ENCODE measurements at places on chromosomes 6 and 20.
A peak's percentile ranks its signal among the peaks of the same experiment; 100 is the strongest.

- DNase-seq = no peak
Measured at GRCh38 chr6:8941577-8941976, 506.2 kb upstream of the SLC35B3 start.

DNA sequence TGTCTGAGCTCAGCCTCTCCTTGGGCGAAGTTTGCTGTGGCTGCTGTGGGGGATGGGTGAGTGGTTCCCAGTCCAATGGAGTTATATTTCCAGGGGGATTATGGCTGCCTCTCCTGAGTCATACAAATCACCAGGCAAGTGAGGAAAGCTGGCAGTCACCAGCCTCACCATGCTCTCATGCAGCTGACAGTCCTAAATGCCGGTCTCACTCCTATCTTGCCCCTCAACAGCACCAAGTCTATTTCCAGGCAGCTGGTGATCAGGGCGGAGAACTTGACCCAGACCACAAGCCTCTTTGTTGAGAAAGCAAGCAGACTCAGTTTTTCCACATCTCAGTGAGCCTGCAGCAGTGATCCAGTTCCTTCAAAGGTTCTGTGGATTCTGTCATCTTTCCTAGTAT lies 98.9 kb downstream of the TBC1D32 start:
- no peak for DNase-seq

DNA sequence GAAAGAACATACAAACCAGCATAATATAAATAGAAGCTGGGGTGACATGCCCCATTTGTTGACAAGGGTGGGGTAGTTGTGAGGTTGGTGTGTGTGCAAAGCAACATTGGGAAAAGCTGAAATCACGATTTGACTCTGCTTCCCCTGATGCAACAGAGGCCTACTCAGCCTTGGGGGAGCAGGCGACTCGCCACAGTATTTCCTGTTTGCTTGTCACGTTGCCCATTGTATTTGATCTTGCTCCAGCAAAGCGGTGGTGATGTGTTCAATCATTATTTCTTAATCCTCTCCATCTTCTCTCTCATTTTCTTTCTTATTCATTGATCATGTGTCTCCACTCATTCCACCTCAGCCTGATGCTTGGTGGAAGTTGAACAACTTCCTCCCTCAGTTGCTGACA lies 165.8 kb upstream of the CITED2 start:
- no peak for DNase-seq

DNA sequence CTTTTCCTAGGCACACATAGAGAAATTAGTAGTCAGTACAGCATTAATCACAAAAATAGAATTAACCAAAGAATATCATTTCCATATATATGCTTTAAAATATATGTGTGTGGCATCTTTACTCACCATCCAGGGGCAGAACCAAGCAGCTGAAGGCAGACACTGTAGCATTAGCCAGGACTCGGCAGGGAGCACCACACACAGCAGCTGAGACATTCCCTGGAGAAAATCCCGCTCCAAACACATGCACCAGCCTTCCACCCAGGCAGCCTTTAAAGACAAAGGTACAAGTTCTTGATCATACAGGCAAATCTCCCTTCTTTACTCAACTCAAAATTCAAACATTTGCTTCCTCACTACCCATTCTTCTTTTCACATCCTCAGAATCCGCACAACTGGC lies 64.7 kb downstream of the PKHD1 start:
- no peak for DNase-seq

- DNase-seq = no peak
Measured at GRCh38 chr20:36153736-36154699, 522 bp upstream of the EPB41L1 start.

DNA sequence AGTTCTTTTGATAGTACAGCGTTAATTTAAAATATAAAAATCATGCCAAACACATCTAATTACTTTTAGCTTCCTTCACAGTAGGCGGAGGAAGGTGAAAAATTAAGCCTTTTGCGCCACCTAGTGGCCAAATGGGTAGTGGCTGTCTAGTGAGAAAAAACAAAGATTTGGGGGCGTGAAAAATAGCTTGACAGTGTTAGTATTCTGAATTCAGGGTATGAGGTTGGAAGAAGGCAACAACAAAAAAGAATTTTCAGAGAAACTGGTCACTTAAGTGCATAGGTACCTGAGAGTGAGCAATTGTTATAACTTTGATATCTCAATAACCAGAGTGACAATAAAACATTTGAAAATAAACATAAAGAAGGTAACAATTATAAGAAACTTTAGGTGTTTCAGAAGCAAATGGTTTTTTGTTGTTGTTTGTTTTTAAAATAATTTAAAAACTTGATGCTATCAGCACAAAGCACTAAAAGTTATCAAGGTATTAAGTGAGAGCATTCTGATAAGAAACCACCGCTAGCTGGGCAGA lies 14.3 kb downstream of the PSMB9 start:
- DNase-seq = no peak

GRCh38 chr6:14288910-14289309 lies 171.3 kb downstream of the CD83 start:
- no peak for DNase-seq

GRCh38 chr6:104625536-104625935 lies 234.2 kb downstream of the HACE1 start:
- DNase-seq = no peak

- no peak for DNase-seq
Measured at GRCh38 chr6:130322673-130323268, 43.0 kb upstream of the TMEM200A start.

- no peak for DNase-seq
Measured at GRCh38 chr20:62186887-62187866, 4.3 kb downstream of the MTG2 start.

DNA sequence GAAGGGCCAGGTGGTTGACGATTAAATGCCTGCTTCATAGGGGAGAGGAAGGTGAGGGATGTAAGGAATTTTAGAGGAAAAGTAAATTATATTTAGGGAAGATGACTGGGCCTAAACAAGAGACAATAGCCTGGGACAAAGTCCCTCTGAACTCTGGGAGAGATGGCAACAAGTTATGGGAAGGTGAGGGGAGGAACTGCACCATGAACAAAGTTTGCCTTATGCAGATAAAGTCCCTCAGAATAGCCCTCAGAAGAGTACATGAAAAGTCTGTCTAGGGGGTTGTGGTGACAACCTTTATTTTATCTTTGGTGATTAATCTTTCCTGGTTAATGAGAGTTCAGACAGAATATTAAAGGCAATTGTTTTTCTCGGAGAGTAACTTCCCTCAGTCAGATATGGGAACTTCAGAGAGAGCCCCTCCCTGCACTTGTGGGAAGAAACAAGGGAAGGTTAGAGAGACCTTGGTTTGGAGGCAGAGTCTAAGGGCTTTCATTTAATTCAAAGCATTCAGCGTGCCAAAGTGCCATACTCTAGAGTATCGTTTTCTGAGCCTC lies 27.1 kb upstream of the FAM217A start:
- no peak for DNase-seq

DNA sequence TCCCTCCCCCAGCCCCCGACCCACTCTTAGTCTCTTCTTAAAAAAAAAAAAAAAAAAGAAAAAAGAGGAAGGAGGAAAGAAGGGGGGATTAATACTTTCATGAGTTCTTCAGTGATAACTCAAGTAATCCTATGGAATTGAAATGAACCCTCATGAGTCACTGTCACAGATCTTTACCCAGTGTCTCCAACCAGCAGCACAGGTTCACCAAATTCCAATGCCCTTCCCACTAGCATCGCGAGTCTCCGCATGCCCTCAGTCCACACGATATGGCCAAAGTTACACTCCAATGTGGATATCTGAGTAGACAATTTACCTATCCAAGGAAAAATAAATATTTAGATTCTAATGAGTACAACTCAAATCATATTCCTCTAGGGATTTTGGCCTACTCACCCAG lies 74.5 kb downstream of the MDN1 start:
- DNase-seq = no peak

GRCh38 chr6:45419571-45420082 lies 41.9 kb upstream of the SUPT3H start:
- DNase-seq = peak; percentile 16

DNA sequence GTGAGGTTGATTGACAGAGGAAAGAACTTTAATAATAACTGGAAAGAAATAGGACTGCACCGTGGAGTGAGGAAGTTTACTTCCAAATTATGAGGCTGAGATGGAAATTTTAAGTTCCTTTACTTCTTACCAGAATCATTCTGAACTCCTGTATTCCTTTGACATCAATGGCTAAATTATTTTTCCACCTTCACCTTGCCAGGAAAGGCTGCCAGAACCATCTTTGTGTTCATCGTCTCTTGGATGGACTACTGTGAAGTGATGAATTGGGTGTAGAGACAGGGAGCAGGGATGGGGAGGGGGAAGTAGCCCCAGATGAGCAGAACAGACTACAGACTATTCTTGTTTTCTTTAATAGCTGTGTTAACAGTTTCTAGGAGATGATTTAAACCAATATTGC lies 102.1 kb upstream of the CEP162 start:
- DNase-seq = no peak

DNA sequence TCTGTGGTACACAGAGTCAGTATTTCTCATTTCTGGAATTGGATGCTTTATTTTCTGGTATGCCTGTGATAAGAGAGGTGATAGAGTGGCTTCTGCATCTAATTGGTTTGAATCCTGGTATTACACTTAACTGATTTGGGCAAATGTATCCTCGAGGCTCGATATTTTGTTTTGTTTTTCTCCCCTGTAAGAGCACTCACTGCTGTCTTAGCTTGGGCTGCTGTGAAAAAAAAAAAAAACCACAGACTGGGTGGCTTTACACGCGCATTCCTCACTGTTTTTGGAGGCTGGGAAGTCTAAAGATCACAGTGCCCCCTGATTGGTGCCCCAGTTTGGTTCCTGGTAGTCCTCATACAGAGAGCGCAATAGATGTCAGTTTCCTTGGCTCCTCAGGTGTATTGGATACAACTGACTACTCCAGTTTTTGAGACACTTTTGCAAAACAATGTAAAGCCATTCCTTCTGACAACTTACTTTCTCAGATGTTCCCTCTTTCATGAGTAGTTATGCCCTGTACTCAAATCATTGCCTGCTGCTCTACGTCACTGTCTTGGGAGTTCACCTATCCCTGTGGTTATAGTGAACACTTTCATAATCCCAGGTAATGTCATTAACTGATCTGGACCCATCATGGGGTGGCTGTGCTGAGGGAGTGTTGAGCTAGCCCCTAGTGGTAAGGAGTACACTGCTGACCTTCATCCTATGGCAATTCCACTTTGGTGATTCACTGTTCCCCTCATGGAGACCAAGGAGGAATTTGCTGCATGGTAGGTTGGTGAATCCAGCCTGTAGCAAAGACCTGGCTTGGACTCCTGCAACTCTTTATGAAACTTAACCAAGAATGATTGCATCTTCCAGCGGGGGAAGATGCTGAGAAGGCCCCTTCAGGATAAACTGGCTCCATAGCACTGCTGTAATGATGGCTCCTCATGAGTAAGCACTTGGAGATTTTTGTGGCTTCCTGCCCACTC lies 3.5 kb upstream of the ACAT2 start:
- DNase-seq = no peak

- DNase-seq = no peak
Measured at GRCh38 chr6:131040866-131041265, 22.2 kb downstream of the EPB41L2 start.

DNA sequence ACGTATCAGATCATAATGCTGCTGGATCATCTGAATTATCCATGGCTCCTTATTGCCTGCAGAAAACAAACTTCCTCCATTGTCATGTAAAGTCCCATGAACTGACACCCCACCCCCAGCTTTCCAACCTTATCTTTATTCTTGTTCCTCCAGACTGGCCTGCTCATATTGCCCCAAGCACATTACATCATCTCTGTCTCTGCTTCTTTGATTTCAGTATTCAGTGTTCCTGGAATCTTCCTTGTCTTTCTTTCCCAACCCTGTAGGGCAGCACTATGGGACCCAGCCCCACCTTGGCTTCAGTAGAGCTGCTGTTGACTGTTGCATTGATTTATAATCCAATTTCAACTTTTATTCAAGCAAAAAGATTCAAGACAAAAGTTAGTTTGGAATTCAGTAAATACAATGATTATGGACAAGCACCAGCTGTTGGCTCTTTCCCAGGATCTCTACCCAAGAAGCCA lies 187.5 kb upstream of the ECI2 start:
- no peak for DNase-seq

DNA sequence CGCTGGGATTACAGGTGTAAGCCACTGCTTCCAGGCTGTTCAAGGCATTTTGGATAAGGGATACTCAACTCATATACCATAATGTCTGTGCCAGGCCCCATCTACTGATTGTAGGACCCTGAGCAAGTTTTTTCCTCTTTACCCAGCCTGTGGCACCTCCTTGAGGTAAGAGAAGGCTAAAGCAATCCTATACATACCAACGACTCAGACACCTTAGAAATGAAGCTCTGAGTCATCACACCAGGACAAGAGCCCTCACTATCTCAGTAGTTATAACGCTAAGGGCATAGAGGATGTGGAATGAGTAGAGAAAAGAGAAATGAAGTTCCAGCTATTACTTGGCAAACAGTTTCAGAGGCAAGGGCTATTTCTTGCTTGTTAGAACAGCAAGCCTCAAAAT lies 16.9 kb downstream of the NDRG3 start:
- no peak for DNase-seq

- DNase-seq = no peak
Measured at GRCh38 chr20:62753626-62754025, 42.6 kb upstream of the MRGBP start.

- no peak for DNase-seq
Measured at GRCh38 chr20:56392881-56393482, 537 bp downstream of the CSTF1 start.

DNA sequence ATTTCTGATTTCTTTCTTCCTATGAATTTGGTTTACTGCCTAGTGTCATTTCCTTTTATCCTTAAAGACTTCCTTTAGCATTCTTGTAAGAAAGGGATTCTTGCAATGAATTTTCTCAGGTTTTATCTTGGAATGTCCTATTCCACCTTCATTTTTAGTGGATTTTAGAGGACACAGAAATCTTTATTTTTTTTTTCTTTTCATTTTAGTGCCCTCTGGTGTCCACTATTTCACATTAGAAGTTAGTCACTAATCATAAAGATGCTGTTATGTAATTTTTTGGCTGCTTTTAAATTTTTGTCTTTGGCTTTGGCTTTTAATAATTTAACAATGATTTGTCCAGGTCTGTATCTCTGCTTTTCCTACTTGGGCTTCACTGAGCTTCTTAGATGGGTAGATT lies 28.1 kb downstream of the LMBRD1 start:
- no peak for DNase-seq

DNA sequence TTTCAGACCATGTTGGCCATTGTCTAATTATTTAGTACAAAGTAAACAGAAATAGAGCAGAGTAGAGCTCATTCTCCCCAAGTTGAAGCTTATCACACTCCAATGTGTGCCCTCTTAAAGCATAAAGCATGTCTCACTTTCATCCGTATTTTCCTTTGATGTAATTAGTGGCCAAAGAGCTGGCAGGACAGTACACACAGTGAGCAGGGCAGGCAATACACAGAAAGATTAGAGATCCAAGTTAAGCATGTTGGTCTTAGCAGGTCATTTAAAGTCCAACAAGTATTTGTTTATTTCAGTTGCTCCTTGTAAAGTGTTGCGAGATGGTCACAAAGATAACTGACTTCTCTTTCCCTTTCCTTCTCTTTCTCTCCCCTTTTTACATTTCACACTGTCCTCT lies 47.2 kb downstream of the RFX6 start:
- no peak for DNase-seq

- no peak for DNase-seq
Measured at GRCh38 chr20:12156252-12156651, 238.6 kb downstream of the BTBD3 start.

Data from esophagus squamous epithelium (tissue), 5 donors.